ENCODE measurements at places on chromosomes 7 and 10.

DNA sequence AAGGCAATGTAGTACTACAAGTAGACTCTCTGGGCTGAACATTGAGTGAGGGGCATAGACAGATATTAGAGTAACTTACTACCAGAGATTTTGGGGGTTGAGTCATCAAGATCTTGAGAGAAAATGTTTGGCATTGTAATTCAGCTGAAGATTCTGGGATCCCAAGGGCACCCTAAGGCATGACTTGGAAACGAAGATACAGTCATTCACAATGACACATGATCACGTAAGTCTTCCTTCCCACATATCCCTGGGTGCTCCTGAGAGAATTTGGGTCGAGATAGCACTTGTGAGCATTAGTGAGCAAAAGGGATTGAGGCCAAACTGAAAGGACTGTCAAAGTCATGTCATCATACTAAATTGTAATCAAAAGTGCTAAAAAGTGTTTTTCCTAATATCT lies 192.5 kb upstream of the PCLO start:
- DNase-seq = no peak

GRCh38 chr10:34766266-34766600 lies 48.9 kb downstream of the PARD3 start:
- DNase-seq = no peak

DNA sequence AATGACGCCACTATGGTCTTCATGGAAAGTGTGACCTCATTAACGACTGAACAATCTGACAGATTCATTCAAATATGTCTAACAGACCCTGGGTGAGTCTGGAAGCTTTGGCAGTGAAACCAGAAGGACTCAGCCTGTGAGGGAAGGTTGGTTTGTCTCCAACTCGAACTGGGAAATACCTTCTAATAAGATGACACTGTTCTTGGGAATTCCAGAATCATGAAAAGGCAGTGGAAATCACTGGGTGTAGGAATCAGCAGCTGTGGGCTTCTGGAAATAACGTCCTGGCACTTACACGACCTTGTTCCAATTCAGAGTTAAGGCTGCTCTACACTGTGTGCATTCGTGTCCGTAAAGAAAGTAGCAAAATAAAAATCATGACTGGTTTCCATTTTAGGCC lies 75.1 kb downstream of the DGKI start:
- DNase-seq = no peak

DNA sequence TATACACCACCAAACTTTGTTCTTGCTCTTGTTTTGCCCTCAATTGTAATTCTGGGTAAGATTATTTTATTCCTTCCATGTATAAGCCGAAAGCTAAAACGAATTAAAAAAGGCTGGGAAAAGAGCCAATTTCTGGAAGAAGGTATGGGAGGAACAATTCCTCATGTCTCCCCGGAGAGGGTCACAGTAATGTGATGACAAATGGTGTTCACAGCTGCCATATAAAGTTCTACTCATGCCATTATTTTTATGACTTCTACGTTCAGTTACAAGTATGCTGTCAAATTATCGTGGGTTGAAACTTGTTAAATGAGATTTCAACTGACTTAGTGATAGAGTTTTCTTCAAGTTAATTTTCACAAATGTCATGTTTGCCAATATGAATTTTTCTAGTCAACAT lies 12.5 kb upstream of the CFAP69 start:
- DNase-seq = no peak

- no peak for DNase-seq
Measured at GRCh38 chr7:32948202-32948601, 9.0 kb upstream of the FKBP9 start.

GRCh38 chr10:117805139-117805538 lies 241.6 kb downstream of the RAB11FIP2 start:
- DNase-seq = no peak

GRCh38 chr10:43569681-43570080 lies 4.7 kb downstream of the ZNF239 start:
- DNase-seq = peak; percentile 41

GRCh38 chr7:84102213-84102612 lies 92.4 kb downstream of the SEMA3A start:
- no peak for DNase-seq

- DNase-seq = no peak
Measured at GRCh38 chr10:119495021-119495505, 47.5 kb downstream of the RGS10 start.

GRCh38 chr7:158239290-158239981 lies 348.2 kb downstream of the PTPRN2 start:
- DNase-seq = no peak

GRCh38 chr7:35823440-35823839 lies 22.6 kb downstream of the SEPTIN7 start:
- DNase-seq = no peak

DNA sequence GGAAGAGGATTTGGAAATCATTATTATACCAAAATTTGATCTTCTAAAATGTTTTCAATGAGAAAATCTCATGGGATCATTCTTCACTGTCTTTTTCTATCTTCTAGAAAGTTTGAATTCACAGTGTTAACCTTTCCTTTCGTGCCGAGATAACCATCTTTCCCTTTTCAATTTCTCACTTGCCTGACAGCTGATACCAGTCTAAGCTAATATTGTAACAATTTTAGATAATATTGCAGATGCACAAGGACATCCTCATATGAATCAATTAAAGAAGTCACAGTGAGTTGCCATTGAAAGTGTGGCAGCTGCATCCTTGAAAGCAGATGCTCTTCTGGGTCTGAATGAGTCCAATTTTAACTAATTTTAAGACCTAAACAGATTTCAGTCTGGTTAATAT lies 139.6 kb upstream of the LRGUK start:
- no peak for DNase-seq

- DNase-seq = no peak
Measured at GRCh38 chr7:150367677-150368095, 936 bp upstream of the REPIN1 start.

GRCh38 chr10:89278900-89279392 lies 22.9 kb upstream of the IFIT2 start:
- no peak for DNase-seq

DNA sequence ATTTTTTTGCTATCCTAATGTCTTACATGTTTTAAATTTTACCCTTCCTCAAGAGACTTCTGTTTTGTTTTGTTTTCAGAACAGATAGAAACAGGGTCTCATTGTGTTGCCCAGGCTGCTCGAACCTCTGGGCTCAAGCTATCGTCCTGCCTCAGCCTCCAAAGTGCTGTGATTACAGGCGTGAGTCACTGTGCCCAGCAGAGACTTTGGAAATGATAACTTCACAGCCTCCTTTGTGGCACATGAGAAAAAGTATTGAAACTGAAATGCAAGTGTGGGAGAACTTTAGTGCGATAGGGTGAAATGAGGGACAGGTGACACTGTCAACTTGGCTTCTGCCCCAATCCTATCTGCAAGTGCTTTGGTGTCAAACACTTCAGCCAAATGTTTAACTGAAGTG lies 21.6 kb downstream of the IRF5 start:
- DNase-seq = no peak

- DNase-seq = peak; percentile 75
Measured at GRCh38 chr10:77507291-77507880, 130.2 kb downstream of the KCNMA1 start.

GRCh38 chr7:48112401-48113165 lies 23.5 kb downstream of the UPP1 start:
- no peak for DNase-seq

GRCh38 chr7:6256677-6257535 lies 15.5 kb downstream of the CYTH3 start:
- no peak for DNase-seq

DNA sequence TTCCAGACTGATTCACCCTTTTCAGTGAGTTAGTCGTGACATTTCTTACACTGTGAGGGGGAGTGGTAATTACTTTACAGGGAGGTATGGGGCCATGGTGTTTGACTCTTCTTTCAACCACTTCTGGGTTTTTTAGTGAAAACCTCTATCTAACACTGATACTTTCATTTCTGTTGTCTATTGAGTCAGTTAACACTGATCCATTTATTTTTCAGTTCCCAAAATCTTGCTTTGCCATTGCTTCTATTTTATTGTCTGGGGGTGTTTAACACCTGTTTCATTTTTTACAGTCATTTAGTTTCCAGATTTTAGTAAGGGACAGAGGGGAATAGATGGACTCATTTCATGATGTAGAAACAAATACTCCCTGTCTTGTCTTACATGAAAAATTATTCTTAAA lies 61.5 kb downstream of the HELLS start:
- DNase-seq = no peak

- DNase-seq = no peak
Measured at GRCh38 chr10:128298587-128298986, 172.4 kb upstream of the MKI67 start.

GRCh38 chr7:44077061-44077460 lies 5.3 kb downstream of the POLM start:
- no peak for DNase-seq

- no peak for DNase-seq
Measured at GRCh38 chr7:24372961-24373955, 89.3 kb downstream of the NPY start.

GRCh38 chr7:1559626-1560590 lies 3.9 kb upstream of the TMEM184A start:
- no peak for DNase-seq

Data from T47D (cell line).